ENCODE measurements at places on chromosomes 7 and 10.

GRCh38 chr7:15628876-15629275 is 57.6 kb downstream of the MEOX2 start:
- DNase-seq, result no peak

DNA sequence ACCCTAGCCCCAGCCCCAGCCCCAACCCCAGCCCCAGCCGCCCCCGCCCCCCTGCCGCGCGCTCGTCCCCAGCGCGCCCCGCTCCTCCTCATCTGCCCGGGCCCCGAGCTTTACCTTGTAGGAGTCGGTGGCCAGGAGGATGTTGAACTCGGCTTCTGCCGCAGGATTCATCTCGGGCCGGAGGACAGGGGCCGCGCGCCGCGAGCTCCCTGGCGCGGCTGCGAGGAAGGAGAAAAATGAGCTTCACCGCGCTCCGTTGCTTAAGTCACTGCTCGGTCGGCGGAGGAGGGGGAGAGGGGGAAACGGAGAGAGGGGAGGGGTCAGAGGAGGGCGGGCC is at the start of gene NAMPT:
NAMPT (minus strand) TSS at position 270 of the 337 bp plus-strand sequence; CDS start at position 171, 99 bp downstream.
- no peak for DNase-seq

GRCh38 chr10:74988054-74988775 is 123.2 kb upstream of the SAMD8 start:
- no peak for DNase-seq

DNA sequence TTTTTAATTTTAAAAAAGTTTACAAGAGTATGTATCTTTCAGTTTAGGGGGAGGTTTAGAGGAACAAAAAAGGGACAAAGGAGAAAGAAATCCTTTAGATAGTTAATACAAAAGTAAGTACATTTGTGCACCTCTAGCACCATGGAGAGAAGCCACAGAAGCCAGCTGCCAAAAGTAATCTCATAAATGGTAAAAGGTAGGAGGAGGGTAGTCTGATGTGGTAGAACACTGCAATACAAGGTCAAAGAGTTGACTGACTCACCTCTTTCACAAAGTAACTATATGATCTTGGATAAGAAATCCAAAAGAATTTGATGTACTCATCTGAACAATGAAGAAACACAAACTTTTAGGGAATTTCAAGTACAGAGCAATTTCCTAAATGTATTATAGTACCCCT is 68.1 kb downstream of the CNOT4 start:
- no peak for DNase-seq

- DNase-seq, result no peak
Observed at GRCh38 chr7:30835396-30835915, 64.2 kb downstream of the MINDY4 start.
